Activated CD4-positive, alpha-beta T cell treated with anti-CD3 and anti-CD28 coated beads, Interleukin-2, Interleukin-4, amounts not matched to agents 100 ng/mL and 50 ng/mL, durations not matched to agents 16 hours and 8 hours (primary cell): ENCODE measurements at places on chromosomes 6 and 20.
A peak's percentile ranks its signal among the peaks of the same experiment; 100 is the strongest.

GRCh38 chr6:2971420-2972218 lies at the start of gene SERPINB6:
Gene SERPINB6 (minus strand): TSS chr6:2971567. CDS start chr6:2959332, 12,235 bp downstream.
- peak; percentile 31 for DNase-seq

- no peak for DNase-seq
Measured at GRCh38 chr6:32932132-32932868, 8.5 kb downstream of the HLA-DMB start.

DNA sequence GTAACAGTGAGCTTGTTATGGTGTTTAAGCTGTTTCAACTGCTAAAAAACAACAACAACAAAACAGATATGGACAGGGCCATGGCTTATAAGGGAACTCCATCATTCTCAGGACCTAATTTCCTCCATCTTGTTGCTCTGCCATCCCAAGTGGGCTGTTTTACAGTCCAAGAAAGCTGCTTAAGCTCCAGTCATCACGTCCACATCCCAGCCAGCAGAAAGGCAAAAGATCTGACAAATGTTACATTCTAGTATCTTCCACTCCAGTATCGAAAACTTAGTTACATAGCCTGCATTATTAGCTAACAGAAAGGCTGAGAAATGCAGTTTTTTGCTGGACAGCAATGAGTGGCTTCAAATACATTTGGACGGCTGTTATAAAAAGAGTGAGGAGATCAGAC lies 23.0 kb upstream of the TFAP2A start:
- no peak for DNase-seq

DNA sequence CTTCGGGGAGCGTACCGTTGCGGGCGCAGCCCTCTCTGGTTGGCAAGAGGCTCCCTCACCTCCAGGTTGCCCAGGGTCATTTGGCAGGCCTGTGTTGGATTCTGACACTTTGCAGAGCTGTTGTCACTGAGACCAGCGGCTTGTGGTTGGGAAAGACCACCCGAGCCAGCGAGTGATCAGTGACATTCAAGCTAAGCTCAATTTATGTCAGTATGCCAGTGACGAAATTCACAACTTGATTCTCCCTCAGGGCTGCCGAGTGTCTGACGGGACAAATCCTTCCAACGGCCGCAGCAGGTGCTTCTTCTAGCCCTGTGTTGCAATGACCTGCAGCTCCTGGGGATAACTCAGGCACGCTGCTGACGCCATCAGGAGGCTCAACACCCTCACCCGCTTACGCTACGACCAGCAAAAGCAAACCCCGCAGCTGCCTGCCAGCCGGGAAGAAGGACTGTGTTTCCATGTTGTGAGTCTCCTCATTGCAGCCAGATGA lies 16.9 kb upstream of the SLC22A2 start:
- no peak for DNase-seq

DNA sequence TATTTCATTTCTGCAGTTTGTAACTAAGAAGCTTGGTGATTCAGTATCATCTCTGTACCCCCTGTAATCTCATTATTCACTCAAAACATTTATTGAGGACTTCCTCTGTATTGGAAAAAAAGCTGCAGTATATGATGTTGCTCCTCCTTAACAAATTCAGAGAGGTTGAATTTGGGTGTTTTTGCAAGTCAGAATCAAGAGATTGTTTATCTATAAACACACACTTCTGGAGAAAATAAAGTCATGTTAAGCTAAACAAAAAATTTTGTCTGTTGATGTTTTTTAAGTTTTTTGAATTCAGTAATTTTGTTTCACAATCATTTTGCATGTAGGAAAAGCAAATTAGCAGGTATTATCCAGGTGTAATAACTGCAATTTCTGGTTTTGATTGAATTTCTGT lies 11.4 kb upstream of the RHAG start:
- no peak for DNase-seq

DNA sequence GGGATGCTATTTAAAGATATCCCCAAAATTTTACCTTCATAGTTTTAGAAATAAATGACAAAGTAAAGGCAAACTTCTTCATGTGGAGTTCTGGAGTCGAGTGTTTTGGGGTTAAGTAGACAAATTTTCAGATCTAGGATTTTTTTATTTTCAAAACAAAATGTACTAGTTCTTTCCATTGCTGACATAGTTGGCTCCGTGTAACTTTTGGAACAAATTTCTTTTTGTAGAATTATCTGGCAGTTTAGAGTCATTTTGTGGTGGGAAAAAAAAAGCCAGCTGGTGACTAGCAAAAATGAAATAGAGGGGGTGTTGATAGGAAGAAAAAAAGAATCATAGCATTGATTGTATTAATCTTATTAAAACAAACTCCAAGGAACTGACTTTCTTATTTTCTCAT lies 131.6 kb upstream of the TCF21 start:
- no peak for DNase-seq

- no peak for DNase-seq
Measured at GRCh38 chr6:170497841-170498301, 55.2 kb downstream of the PSMB1 start.

DNA sequence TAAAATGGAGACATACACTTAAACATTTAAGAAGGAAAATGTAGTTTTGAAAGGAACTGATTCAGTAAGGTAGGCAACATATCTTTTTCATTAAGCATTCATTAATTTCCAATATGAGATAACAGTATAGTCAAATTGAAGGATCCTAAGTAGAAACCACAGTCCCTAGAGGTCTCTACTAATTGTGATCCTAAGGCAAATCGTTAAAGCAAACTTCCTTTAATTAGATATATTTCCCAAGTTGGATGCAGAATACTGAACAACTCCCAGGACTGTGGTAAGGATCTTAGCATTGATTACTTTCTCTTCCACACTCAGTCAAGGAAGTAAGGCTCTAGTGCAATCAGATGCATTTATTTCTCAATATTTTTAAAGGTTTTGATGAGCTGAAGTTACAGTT lies 604.1 kb upstream of the GJE1 start:
- DNase-seq: no peak

GRCh38 chr6:16972535-16972934 lies 129.3 kb upstream of the STMND1 start:
- no peak for DNase-seq

DNA sequence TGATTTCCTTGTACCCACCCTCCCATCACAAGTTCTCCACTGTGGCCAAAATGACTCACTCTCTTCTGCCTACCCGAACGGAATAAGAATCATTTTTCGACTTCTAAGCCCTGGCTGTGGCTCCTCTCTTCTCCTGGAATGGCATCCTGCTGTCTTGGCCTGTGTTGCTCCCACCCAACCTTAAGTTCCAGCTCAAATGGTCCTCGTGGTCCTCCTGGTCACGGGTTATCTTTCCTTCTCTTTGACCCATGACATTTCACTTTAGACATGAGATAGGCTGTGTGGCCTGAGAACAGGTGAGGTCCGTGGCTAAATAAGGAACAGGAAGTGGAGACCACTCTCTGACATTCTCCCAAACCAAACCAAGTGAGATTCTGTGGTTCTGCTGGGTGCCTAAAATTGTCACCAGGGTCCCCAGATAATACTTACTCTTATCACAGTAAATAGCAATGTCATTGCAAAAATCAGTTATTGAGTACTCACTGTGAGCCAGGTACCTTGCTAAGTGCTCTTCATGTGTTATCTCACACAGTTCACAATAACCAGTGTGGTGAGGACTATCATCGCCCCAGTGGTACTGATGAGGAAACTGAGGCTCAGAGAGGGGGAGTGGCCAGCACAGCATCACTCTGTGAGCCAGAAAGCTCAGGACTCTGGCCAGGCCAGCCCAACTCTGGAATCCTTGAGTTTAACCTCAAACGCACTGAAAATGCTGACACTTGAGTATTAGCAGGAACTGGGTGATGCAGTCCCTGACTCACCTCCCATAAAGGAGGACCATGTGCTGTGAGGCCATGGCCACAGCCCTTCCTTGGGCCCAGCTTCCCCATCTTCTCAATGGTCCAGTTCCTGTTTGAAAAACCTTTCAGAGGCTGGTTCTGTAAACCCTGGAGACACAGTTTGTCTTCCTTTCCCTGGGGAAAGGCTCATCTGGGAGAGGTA lies 74.8 kb upstream of the SIRPA start:
- no peak for DNase-seq

GRCh38 chr6:146972546-146972945 lies 231.7 kb upstream of the STXBP5 start:
- DNase-seq: no peak

- no peak for DNase-seq
Measured at GRCh38 chr6:88825856-88826255, 137.6 kb downstream of the RNGTT start.

DNA sequence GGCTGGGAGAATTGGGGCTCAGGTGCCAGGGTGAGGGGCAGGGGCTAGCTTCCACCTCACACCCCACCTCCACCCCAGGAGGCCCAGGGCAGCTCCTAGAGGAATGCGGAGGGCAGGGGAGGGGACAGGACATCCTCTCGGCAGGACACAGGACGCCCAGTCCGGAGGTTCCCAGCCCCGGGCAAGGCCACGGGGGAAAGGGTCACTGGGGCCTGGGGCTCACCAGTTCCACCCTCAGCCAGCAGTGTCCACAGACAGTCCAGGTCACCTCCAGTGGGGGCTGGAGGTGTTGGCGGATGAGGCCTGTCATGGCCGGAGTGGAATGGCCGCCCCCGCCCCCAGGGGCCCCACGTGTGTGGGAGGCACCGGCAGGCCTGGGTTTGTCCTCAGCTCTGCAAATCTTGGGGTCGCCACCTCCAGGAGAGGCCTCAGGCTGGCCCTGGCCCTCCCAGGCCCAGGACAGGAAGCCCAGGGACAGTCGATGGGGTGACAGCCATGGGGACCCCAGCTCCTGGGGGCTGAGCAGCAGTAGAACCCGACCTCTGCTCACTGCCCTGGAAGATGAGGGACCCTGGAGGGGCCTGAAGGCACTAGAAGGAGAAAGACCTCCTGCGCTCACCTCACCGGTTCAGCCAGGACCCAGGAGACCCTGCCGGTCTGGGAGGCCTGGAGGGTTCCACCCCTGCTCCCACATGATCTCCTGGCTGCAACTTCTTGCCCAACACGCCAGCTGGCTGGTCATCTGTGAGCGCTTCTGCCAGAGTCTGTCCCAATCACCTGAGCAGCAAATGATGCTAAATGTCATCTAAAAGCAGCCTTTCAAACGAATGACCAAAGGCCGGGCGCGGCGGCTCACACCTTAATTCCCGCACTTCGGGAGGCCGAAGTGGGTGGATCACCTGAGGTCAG lies 13.0 kb upstream of the ABHD16B start:
- no peak for DNase-seq

DNA sequence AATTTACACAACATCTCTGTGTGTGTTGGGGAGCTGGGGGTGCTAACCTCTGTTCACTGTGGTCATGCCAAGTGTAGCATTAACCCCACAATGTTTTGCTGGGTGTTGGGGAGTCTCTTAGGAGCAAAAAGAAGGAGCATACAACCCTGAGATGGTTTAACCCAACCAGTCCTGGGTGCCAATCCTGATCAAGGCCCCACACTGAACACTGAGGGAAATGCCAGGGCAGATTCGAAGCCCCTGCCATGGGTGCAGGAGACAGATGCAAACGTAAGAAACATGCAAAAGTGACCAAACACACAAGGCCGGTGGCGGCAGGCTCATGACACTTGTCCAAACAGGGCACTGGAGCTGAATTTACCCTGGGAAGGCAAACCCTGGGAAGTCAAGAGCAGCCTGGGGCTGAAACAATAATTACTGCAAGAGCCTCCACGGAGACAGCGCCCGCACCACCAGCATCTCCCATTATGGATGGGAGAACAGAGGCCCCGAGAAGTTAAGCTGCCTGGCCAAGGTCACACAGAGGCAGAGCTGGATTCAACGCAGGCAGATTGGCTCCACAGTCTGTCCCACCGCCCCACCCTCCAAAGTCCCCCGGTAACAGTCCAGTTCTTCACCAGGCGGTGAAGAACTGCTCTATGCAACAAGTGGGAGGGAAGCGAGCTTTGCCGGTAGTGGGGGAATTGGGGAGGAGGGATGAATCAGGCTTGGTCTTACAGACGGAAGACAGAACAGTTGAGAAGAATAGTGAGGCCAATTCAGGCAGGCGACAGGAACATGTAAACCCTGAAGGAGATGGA lies 8.5 kb downstream of the ACSS1 start:
- no peak for DNase-seq

DNA sequence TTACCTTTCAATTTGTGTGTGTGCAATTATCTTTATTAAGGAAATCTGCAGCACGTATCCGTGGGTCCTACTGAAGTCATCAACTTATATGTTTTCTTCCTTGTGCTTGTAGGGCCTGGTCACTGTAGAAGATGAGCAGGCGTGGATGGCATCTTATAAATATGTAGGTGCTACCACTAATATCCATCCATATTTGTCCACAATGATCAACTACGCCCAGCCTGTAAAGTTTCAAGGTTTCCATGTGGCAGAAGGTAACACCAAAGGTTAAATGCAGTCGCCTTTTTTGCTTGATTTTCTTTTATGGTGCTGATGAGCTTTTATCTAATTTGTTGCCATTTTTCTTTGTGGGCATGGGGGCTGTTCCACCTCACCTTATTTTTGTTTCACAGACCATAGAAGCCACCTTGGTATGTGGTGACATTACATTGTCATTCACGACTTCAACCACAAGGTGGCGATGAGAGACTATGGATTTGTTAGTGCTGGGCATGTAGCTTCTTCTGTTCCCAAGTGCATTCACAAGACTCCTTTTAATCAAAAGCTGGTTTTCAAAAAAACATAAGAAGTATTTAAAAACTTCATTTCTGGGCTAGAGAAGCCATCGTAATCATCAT lies 106.5 kb upstream of the LAMP5 start:
- DNase-seq: peak; percentile 58
